ENCODE measurements at places on chromosomes 6 and 20. TPM values are rescaled to one million over a fixed set of nuclear protein-coding genes. Genes with fewer than 3 reads are reported as not detected.

VGLL2 gene
- not detected for total RNA-seq

DNA sequence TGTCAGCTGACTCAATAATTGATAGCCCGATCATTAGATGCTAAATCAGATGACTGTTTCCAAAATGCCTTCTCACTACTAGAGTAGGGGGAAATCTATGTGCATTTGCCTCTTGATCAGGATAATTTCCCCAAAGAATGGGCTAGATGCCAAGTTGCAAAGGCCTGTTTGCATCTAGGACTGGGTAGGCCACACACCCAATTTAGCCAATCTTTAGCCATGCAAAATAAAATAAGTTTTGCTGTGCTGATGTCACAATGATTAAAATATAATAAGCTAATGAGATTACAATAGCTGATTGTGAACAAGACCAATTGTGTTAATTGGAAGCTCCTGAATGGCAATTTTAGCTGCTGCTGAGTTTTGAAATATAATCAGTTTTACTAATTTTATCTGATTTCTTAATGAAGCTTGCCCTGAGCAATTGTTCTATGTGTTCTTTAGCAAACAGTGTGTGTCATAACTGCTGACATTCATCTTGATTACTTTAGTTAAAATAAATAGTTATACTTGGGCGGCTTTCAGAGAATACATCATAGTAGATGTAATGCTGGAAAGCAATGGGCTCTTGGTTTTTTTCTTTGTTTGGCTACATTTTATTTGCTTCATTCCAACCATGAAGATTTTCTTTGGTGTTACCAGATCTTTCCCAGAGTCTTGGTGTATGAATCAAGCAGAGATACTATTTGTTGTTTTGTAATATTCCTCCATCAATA, 973.2 kb upstream of the SLC35B3 start:
- peaks cover 35% of the 10 kb centered on the region for H3K4me1 ChIP-seq
- no peaks in the 10 kb centered on the region for H3K27me3 ChIP-seq
- DNase-seq: peak; percentile 42

LY6G6D gene
- total RNA-seq: not detected

GRCh38 chr20:2130062-2130591, 28.5 kb downstream of the STK35 start:
- DNase-seq: no peak
- no peak overlapping the region for H3K4me3 ChIP-seq
- peaks cover 15% of the 10 kb centered on the region for H3K36me3 ChIP-seq
- no peaks in the 10 kb centered on the region for H3K27me3 ChIP-seq
- no peak overlapping the region for H3K27ac ChIP-seq
- peaks cover 38% of the 10 kb centered on the region for H3K4me1 ChIP-seq

All from SJSA1 (cell line).